ENCODE measurements at places on chromosomes 2 and 18.
A peak's percentile ranks its signal among the peaks of the same experiment; 100 is the strongest.

- DNase-seq, result no peak
Observed at GRCh38 chr2:40372283-40372985, 79.5 kb downstream of the SLC8A1 start.

DNA sequence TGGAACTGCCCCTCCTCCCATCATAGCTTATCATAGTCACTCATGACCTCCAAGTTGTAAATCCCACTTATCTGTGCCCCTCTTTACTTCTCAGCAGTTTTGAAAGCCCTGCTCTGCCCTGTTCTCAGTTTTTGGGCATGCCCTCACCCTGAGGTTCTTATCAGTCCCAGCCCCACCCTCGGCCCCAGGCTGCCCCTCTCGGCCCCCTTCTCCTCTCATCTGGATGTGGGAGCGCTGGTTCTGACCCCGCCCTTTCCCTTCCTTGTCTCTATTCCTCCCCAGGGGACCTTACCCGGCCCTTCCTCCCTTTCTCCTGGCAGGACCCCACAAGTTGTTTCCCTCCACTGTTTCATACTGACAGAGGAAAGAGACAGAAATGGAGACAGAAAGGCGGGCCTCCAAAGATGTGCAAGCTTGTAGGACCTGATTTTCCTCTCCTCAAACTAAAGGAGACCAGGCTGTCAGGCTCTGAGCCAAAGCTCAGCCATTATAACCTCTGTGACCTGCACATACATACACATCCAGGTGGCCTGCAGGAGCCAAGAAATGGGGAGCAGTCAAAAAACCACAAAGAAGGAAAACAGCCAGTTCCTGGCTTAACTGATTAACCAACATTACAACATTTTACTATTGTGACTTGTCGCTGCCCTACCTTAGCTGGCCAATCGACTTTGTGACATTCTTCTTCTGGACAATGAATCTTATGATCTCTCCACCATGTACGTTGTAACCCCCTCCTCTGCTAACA, 171.0 kb upstream of the HS6ST1 start:
- DNase-seq, result no peak

GRCh38 chr18:57107140-57107832, 39.6 kb upstream of the BOD1L2 start:
- no peak for DNase-seq

GRCh38 chr2:238872026-238872425, 24.1 kb downstream of the TWIST2 start:
- DNase-seq, result no peak

GRCh38 chr2:231929961-231930592, 3.9 kb upstream of the NPPC start:
- no peak for DNase-seq

DNA sequence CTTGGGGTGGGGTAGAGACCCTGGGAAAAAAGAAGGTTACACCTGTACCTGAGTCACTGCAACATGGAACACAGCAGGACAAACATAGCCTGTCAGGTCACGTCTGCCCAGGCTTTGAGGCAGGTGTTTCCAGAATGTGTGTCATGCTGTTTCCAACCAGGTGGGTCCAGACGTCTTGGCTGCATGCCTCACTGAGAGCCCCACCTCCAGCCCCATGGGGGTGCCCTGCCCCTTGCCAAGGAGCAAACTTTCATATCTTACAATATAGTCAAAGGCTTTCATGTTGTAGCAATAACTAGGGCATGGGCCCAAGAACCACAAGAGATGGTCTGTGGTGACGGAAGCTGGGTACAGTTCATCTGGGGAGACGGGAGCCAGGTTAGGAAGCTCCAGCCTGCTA, 499.7 kb downstream of the BCL11A start:
- no peak for DNase-seq

- DNase-seq, result no peak
Observed at GRCh38 chr2:128154225-128154624, 63.2 kb downstream of the UGGT1 start.

- DNase-seq, result no peak
Observed at GRCh38 chr2:10646153-10646552, 43.6 kb downstream of the NOL10 start.

- no peak for DNase-seq
Observed at GRCh38 chr2:183605440-183605839, 481.2 kb downstream of the NUP35 start.

GRCh38 chr18:48915626-48916425, 34.9 kb downstream of the SMAD7 start:
- no peak for DNase-seq

- DNase-seq, result no peak
Observed at GRCh38 chr2:146847846-146848245, 997.0 kb upstream of the ACVR2A start.

- DNase-seq, result no peak
Observed at GRCh38 chr18:32335228-32335627, 135.5 kb downstream of the GAREM1 start.

DNA sequence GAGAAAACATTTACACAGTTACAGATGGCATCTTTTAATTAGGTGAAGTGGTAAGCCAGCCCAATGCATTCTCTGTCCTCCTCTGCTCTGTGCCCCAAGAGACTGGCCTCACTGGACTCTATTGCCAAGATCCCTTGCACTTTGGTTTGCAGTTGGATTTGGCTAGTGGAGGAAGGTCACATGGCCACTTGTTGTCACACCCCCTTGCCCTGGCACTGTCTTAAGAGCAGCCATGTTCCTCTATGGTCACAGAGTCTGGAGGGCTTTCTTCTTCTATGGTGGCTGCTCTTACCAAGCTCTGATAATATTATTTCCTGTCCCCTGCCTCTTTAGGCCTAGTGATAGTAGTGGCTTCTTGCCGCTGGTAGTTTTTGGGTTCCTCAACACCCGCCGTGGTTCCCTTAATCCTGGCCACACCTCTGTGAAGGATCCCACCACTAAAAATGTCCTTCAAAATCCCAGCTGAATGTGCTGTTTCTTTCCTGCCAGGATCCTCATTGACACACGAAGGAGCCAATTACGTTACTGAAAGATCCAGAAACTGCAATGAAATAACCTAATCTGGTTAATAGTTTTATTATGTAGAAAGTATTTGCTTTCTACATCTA, 111.1 kb downstream of the CDC42EP3 start:
- DNase-seq, result no peak

GRCh38 chr18:13527730-13528129, 198.6 kb downstream of the FAM210A start:
- no peak for DNase-seq

DNA sequence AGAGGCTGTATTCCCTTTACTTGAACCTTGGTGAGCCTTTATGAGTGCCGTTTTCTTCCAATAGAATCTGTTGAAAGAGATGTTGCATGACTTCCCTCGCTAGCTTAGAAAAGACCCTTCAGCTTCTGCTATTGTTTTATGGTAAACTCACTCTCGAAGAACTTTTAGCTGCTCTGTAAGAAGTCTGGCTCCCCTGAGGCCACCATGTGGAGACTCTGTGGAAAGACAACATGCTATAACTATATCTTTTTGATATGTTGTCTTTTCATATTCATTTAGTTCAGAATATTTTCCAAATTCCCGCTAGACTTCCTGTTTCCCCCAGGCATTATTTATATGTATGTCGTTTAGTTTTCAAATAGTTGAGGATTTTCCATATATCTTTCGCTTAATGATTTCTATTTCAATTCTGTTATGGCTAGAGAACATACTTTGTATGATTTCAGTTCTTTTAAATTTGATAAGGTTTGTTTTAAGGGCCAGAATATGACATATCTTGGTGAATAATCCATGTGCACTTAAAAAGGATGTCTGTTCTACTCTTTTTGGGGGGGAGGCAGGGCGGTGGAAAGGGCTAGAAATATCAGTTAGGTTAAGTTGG, 64.1 kb downstream of the PTPN4 start:
- DNase-seq, result peak; percentile 40

- DNase-seq, result peak; percentile 85
Observed at GRCh38 chr2:201126308-201127151, 10.6 kb downstream of the CFLAR start.

GRCh38 chr18:74124642-74125041, 23.0 kb downstream of the FBXO15 start:
- DNase-seq, result no peak

- DNase-seq, result peak; percentile 17
Observed at GRCh38 chr2:189466656-189467055, 25.4 kb downstream of the WDR75 start.

DNA sequence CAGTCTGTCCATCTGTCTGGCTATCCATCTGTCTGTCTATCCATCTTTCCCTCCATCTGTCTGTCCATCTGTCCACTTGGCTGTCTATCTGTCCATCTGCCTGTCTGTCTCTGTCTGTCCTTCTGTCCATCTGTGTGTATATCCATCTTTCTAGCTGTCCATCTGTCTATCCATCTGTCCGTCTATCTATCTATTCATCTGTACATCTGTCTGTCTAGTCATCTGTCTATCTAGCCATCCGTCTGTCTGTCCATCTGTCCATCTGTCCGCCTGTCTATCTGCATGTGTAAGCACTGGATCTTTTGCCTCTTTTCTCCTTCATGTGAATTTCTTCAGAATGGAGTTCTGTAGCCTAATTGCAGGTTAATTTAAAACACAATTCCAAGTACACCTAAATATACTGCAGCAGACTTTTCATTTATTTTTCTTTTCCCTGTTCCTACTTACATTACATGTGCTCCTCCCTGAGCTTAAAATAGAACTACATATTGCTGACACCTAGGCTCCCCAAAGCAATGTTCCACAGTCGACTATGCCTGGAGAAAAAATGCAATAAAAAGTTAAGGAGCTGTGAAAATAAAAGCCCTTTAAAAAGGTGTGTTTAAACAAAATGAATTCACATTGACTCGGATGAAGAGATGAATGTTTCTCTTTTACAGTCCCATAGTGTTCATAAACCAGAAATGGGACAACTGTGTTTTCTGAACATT, 37.4 kb upstream of the TXNDC2 start:
- no peak for DNase-seq

DNA sequence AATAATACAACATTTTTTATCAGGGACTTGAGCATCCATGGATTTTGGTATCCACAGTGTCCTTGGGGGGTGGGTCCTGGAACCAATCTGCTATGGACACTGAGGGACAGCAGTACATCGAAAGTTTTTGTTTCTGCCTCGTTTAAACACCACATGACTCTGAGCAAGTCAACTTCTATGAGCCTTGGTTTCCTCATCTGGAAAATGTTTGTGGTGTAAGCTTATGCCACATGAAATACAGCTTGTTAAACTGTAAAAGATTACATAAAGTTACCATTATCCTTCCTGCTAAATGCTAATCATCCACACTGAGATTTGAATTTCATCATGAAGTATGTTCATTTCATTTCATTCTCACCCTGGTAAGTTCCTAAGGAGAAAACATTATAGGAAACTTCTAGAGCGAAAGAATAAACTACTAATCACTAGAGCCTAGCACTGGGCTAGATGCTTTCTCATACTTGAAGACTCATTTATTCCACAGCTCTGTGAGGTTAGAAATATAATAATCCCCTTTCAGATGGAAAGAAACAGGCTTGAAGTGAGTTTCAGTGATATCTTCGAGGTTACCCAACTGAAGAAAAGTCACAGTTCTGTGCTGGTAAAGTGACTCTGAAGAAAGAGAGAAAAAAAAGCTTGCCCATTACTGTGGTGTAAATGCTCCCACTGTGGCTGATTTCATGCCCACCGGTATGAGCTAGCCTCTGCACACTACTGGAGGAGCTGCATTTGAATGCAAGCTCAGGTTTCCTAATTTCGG, 29.2 kb downstream of the MCFD2 start:
- DNase-seq, result no peak

- DNase-seq, result no peak
Observed at GRCh38 chr2:57880446-57880845, 166.2 kb upstream of the VRK2 start.

- no peak for DNase-seq
Observed at GRCh38 chr2:26860211-26860850, 12.4 kb downstream of the DPYSL5 start.

- no peak for DNase-seq
Observed at GRCh38 chr2:138831154-138831553, 51.0 kb upstream of the NXPH2 start.
